ENCODE measurements at places on chromosomes 11 and 22. TPM values are rescaled to one million over a fixed set of nuclear protein-coding genes. Genes with fewer than 3 reads are reported as not detected.

- no peak for DNase-seq
These were observed 25.0 kb downstream of the MN1 start for GRCh38 chr22:27776650-27776958.

GRCh38 chr11:47216121-47216798 is 1.5 kb downstream of the DDB2 start:
- DNase-seq = peak; percentile 61

AIFM3 gene
- total RNA-seq = not detected

DNA sequence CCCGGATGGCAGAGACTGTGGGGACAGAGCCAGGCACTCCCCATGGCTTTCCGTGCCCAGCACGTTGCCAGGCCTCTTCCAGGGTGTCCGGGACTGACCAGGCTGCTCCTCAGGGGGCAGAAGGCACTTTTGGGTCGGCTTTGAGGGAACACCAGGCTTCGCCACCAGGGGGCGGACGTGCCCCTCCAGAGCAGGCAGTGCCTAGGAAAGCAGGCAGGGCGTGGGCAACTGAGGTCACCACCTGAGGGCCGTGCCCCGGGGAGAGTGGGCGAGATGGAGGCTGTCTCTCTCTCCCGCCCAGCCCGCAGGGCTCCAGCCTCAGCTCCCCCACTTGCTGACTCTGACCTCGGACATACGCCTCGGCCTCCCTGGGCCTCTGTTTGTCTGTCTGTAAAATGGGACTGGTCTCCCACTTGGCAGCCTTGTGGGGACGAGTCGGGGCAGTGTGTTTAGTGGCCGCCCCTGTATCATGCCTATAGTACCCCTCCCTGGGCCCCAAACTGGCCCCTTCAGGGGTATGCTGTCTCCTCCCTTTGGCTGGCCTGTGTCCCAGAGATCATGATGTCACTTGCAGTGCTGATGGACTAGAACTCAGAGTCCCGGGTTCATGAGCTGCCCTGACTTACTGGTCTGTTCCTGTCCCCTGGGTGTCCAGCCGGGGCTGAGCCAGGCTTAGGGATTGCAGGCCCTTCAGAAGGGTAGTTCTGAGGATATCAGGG is 4.4 kb upstream of the PRR5 start:
- DNase-seq = peak; percentile 84

GRCh38 chr11:95592471-95592870 is 197.1 kb downstream of the FAM76B start:
- no peak for DNase-seq

PLXNB2 gene
- total RNA-seq = 11.1 TPM

DNA sequence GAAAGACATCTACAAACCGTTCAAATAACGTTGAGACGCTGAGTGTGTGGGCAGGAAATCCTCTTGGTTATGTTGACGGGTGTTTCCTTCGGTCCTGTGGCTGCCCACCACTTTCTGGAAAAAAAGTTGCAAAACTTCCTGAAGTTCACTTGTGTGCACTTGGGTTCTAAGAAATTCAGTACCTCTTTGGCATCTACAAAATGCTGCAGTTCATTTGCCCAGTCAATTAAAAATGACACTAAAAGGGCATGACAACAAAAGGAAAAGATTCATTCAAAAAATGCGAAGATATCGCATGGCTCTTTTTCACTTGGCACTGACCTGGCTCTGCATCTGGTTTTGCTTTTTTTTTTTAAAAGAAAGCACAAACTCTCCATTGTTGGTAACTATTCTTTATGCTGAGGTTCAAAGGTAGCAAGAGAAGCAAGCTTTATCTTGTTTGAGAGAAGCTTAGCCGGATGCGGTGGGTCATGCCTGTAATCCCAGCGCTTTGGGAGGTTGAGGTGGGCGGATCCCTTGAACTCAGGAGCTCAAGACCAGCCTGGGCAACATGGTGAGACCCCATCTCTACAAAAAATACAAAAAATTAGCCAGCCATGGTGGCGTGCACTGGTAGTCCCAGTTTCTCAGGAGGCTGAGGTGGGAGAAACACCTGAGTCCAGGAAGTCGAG is 10.6 kb upstream of the XBP1 start:
- peak; percentile 65 for DNase-seq
